ENCODE measurements at places on chromosomes 1 and 21.
A peak's percentile ranks its signal among the peaks of the same experiment; 100 is the strongest.

GRCh38 chr1:203592156-203592555, 34.5 kb upstream of the ATP2B4 start:
- no peak for DNase-seq

DNA sequence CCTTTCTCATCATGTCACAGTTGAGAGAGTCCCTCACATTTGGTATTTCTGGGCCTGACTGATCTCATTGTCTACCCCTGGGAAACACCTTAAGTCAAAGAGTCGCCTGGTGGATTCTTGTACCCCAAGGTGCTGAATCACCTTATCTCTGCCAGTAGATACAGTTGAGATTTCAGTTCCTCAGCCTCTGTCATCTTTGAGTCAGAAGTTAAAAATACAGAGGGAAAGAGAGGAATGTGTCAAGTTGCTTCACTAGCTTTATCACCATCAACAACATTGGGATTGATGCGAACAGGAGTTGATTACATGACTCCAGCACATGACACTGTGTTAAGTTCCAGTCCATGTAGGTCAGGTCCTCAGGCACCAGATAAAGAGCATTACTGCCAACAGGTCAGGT, 513.0 kb downstream of the NUF2 start:
- peak; percentile 16 for DNase-seq

- DNase-seq = no peak
Measured at GRCh38 chr1:161335796-161336195, 21.6 kb downstream of the SDHC start.

- DNase-seq = no peak
Measured at GRCh38 chr1:168933141-168933805, 173.2 kb upstream of the ATP1B1 start.

GRCh38 chr1:214640431-214641213, 37.6 kb downstream of the CENPF start:
- no peak for DNase-seq

DNA sequence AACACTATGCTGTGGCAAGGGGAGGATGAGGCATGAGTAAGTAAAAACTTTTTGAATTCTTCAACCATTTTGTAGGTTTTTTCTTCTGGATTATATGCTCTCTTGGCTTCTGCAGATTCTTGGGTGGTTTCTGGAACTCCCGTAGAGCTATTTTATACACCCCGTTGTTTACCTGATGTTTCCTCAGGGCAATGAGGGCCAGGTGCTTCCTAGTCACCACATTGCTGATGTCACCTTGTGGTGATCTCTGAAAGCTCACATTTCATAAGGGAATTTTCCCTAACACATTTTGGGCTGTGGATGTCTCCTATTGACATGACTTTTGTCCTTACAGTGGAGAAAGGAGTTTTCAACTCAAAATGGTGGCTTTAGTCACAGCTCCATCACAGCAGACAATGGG, 356.6 kb downstream of the PLA2G4A start:
- no peak for DNase-seq

GRCh38 chr1:178542554-178543289, 29.8 kb downstream of the TEX35 start:
- peak; percentile 50 for DNase-seq

DNA sequence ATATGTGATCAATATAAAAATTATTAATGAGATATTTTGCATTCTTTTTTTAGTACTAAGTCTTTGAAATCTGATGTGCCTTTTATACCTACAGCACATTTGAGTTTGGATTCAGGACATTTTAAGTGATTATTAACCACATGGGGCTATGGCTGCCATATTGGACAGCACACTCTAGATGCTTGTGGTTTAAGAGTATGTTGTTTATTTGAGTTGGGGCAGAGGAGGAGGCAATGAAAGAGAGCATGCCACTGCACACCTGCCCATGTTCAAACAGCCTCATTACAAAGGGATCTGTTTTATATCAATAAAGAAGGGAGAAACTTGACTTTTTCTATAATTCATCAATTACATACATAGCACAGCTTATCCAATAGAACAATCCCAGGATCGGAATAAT, 99.4 kb upstream of the EDEM3 start:
- no peak for DNase-seq

DNA sequence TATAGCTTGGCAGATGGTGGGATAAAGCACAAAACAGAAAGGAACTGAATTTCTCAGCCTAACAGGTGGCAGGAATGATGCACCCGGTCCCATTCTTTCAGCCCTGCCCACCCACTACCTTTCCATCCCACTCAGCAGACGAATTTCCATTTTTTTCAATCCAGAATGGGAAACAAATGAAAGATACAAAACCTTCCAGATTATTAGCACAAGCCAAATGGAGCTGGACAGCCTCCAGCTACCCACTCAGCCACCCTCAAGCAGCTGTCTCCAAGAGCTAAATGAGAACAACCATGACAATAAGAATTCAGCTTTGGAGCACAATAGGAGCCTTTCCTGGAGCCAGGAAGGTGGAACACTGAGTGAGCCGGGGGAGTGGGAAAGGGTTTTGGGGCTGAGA, 96.3 kb upstream of the ST6GALNAC5 start:
- no peak for DNase-seq

DNA sequence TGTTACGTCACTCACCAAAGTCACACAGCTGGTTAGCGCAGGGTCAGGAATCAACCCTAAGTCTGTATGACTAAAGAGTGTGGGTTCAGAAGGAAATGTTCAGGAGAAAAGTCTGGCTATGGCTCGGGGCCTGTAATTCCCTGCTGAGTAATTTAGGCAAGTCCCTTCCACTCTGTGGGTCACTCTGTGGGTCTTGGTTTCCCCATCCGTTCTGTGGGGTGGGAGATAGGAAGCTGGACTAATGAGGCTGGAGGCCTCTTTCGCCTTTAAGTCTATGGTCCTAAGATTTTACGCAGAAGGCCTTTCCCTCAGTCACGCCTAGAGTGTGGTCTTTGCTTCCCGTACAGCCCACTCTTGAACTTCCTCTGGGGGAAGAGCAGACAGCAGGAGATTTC, 14.3 kb upstream of the MED18 start:
- no peak for DNase-seq

DNA sequence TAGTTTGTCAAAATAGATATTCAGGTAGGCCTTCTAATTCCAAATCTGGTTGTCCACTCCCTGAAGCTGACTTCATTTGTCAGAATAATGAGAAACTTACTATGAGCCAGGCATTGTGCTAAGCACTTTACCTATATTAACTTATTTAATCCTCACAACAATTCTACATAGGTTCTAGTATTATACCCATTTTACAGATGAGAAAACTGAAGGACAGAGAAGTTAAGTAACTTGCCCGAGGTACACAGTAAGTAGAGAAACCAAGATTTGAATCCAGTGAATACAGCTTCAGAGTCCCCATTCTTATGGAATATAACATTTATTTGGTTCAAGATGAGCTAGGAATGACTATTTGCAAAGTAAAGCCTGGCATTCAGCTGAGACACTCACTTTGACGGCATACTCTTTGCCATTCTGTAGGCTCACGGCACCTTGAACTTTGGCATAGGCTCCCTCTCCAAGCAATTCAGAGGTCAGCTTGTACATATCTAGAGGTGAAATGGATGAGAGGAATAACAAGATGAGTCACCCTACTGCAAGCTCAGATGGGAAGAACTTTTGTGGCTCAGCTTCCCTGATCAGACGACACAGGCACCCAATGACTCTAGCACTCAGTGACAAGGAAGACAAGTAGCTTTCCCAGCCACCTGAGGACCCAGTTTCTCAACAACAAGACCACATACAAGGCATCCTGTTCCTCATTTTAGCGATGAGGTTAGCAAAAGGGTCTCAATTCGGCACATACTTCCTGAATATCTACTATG, 23.7 kb downstream of the MKNK1 start:
- no peak for DNase-seq

- DNase-seq = no peak
Measured at GRCh38 chr1:159556931-159557369, 21.1 kb upstream of the OR10J5 start.

DNA sequence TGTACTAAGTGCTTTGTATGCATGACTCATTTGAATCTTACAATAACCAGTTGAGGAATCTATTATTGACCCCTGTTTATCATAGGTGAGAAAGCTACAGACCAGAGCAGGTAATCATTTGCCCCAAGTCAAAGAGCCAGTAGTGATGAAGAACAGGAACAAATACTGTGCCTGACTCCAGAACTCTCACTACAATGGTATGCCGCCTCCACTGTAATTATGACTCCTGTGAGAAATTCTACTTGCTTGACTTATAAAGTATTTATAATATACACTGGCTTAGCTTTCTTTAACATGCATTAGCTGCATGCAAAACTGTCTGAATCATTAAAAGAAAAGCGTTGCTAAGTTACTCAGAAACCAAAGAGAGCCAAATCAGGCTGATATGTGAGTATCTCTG, 92.6 kb downstream of the ZNF281 start:
- peak; percentile 83 for DNase-seq

GRCh38 chr1:29830383-29830782, 594.1 kb downstream of the PTPRU start:
- DNase-seq = no peak

DNA sequence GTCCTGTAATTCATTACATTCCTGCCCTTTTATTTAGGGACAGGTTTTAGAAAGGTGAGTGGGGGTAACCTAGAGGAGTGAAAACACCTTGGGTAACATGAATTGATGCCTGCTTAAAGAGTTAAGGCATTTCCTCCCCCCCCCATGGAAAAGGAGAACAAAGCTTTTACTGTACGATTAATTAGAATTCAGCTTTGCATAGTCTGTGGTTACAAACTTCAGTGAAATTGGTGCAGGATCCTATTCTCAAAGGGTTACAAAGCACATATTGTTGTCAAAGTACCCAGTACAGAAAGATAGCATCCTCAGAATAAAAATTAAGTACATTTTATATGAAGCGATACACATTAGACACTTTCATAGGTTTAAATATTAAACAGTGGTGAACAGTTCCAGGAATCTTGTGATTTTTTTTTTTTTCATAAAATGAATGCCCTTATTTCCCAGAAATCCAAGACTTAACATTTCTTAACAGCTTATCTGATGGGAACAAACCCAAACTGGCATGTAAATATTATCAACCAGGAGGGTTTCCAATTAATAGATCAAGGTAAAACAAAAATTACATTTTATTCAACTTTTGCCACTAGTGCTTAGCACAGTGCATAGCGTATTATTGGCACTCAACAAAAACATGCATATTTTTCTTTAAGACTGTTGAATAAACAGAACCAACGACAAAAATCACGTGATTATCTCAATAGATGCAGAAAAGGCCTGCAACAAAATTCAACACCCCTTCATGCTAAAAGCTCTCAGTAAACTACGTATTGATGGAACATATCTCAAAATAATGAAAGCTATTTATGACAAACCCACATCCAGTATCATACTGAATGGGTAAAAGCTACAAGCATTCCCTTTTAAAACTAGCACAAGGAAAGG, 172.7 kb downstream of the PDE4B start:
- DNase-seq = no peak

DNA sequence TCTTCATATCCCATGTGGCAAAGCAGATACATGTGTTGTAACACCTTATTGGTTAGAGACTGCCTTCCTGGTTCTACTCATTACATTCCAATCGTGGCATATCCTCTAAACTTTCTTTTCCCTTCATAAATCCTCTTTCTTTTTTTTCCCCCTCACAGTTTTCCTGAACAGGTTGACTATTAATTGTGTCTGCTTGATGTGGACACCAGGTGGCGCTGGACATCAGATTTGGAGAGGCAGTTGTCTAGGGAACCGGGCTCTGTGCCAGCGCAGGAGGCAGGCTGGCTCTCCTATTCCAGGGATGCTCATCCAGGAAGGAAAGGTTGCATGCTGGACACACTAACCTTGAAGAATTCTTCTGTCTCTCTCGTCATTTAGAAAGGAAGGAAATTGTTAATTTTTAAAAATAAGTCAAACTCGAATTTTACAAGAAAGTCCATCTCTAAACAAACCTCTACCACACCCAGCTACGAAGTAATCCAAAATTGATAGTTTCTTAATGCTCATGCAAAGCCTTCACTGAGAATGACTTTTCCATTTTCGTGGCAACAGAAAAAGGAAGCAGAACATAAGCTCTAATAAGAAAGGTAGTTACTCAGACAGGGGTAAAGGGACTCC, 59.4 kb upstream of the ASB17 start:
- peak; percentile 75 for DNase-seq

- DNase-seq = no peak
Measured at GRCh38 chr1:236468625-236469024, 55.2 kb upstream of the LGALS8 start.

DNA sequence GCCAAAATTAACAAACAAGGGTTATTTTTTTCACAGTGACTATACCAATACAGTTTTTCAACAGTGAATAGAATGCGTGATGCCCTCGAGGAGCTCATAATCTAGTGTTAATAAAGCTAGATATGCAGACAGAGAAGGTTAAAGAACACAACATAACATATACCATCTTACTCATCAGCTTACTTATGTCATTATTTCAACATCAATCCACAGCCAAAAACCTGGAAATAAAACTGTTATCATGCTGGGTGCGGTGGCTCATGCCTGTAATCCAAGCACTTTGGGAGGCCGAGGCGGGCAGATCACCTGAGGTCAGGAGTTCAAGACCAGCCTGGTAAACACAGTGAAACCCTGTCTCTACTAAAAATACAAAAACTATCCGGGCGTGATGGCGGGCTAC, 6.1 kb downstream of the STX6 start:
- DNase-seq = peak; percentile 61

- no peak for DNase-seq
Measured at GRCh38 chr1:212743901-212744475, 44.3 kb upstream of the BATF3 start.

DNA sequence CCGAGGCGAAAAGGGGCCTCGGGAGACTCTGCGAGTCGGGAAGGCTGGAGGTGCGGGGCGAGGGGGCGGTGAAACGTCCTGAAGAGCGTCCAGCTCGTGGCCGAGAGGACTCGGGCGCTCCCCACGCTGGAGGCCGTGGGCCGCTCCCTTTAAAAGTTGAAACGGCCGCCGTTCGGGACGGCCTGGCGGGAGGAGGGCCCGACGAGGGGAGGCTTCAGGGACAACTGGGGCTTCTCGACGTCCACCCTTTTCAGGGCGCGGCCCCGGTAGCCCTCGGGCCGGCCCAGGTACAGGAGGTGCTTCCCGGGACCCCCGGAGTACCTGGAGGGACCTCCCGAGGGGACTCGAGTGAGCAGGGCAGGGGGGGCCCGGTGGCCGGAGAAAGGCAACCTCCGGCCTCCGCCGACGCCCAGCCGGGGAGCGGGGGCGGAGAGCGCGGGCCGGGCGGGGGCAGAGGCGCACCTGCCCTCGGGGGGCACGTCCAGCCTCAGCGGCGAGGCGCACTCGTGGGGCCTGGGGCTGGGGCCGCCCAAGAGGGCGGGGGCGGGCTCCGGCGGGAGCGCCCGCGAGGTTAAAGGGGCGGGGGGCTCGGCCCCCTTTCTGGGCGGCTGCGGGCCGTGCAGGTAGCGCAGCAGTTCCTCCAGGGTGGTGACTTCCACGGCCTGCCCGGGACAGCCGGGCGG, 14.0 kb downstream of the SEMA6C start:
- DNase-seq = no peak

DNA sequence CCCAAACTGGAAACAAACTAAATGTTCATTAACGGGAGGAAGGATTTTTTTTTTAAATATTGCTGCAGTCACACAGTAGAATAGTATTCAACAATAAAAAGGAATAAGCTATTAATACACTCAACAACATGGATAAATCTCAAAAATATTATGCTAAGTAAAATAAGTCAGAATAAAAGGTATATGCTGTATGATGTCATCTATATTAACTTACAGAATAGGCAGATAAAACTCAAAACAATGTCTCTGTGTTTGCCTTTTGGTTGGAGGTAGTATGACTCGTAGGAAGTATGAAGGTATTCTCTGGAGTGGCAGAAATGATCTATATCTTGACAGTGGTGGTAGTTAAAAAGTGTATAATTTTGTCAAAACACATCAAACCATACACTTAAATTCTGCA, 6.1 kb upstream of the ST6GALNAC5 start:
- DNase-seq = no peak
